ENCODE measurements at places on chromosomes 11 and 22. TPM values are rescaled to one million over a fixed set of nuclear protein-coding genes. Genes with fewer than 3 reads are reported as not detected.
A peak's percentile ranks its signal among the peaks of the same experiment; 100 is the strongest.

Gene APOBEC3B
- 1.4 TPM for total RNA-seq

Gene CAPN5
- 4.0 TPM for total RNA-seq

Gene VPREB1
- not detected for total RNA-seq

Gene MIOX
- total RNA-seq: 0.70 TPM

Gene MRPL11
- total RNA-seq: 23.5 TPM

Gene CCDC34
- total RNA-seq: 1.4 TPM

DNA sequence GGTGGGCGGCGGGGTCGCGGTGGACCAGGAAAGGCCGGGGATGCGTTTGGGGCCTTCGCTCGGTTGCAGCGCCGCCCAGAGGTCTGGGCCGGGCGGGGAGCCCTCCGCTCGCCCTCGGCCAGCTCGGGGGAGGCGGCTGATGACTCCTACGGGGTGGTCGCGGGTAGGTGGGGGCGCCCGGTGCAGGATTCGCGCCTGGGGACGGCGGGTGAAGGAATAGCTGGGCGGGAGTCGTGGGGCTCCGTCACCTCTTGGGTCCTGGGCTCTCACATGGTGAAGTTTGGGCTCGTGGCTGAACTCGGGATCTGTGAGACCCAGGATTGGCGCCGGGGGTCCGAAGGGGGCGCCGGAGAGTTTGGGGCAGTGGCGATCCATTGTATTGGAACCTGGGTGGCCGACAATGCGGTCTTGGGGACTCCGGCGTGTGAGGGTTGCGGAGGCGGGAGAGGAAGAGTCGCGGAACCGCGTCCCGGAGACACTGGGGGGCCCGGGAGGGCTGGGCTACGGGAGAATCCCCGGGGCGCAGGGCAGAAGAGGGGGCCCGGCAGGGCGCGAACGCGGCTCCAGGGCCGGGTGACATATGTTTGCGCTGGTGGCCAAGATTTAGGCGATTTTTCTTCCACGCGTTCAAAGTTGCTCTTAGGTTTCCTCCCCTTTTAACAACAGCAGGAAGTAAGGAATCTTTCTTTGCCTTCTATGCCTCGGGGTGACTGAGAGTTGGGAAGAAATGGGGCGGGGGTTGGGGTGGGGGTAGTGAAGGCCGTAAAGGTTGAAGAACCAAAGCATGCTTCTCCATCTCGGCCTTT is 935 bp downstream of the QSER1 start:
- peak; percentile 55 for DNase-seq

DNA sequence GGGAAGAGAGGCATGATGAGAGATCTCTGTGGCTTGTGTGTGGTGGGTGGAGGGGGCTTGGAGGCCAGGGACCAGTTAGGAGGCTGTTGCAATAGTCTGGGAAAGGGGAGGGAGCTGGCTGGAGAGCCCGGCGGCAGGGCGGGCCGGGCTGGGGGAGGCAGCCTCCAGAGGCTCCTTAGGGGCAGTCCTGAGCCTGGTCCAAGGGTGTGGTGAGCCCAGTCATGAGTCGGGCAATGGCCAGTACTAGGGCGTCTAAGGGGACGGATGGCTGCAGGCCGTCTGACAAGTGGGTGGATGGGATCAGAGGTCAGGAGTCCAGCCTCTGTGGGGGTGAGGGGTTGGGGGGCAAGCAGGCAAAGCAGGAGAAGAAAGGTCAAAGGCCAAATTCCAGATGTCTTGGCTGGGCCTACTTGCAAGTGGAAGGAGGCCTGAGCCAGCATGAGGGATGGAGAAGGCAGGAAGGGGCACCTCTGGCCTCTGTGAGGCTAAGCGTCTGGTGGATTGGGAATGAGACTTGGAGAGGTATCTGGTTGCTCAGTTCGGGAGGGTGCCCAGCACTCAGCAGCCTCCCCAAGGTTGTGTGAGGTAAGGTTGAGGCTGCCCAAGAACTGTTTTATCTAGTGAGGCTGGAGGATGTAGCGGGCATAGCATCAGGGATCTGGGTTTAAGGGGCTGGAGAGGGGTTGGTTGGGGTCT is 6.0 kb upstream of the CD248 start:
- DNase-seq: no peak

DNA sequence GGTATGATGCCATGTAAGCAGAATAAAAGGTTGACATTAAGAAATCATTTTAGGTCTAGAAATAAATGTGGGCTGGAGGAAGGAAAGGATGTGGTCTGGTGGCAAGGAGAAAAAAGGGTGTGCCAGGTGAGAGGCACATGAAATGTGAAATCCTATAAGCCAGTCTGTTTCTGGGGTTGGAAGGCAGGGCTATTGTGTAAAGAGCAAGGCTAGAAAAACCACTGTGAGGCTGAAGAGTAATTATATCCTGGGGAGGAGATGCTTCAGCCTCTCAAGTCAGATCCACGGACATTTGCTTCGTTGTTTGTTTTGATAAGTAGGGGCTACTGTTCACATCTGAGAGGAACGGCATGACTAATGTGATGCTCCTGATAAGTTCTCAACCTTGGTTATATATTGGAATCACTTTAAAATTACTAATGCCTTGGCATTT is 77.5 kb upstream of the CTSC start:
- DNase-seq: no peak

DNA sequence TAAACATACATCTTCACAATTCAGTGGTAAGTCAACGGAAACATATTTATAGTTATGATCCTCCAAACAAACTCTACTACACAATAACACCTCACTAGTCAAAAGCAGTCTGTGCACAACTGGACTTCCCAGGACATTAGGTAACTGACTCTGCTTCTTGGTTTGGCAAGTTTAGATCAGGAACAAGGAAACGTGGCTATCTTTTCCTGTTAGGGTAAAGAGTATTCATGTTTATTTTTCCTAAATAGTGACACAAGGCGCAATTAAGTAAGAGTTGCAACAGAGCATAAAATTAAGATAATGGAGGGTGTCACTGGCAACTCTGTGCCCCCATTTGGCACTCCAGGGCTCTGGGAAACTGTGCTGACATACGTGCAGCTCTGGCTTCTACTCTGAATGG is 70.2 kb upstream of the TP53AIP1 start:
- DNase-seq: no peak

DNA sequence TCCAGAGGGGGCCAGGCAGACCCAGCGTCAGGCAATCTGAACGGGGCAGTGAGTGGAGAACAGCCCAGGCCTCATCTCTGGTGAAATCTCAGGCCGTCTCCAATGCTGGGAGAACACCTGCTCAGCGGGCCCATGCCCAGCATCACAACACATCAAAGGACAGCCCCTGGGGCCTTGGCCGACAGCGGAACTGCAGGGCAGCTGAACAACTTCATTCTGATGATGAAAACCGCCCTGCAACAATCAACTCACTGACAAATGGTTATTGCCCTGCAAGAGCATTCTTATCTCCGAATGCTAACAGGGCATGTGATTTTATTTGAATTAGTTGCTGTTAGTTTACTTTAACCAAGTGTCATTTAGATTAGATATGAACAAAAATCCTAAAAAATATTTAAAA is 14.6 kb downstream of the CELSR1 start:
- DNase-seq: no peak

DNA sequence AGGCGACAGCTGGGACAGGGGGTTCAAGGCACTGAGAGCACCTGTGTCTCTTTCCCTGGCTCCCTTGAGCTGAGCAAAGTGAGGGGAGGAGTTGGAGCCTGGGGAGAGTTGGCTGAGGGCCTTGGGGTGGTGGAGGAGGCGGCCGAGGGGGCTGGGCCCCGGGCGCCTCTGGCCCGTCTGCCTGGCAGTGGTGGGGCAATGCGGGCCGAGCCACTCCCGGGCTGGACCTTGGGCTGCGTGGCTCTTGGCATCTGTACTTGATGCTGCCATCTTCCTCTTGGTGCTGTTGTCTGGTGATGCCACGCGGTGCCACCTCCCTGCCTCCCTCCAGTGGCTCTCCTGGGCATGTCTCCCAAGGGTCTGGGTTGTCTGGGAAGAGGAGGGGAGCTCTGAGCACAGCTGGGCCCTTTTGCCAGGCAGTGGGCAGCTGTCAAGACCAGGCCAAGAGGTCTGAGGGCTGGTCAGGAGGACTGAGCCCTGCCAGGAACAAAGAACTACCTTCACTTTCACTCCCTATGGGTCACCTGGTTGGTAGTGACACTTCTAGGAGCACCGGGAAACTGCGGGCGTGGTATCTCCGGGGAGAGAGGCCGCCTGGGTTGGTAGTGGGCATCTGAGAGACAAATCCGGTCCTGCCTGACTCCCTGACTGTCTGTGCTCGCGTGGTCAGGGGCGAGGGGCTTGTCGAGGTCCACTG is 1.3 kb downstream of the GRIK4 start:
- no peak for DNase-seq

GRCh38 chr11:105162506-105162905 is 22.9 kb upstream of the CARD18 start:
- no peak for DNase-seq

GRCh38 chr22:45429981-45430775 is 16.7 kb downstream of the RIBC2 start:
- no peak for DNase-seq

GRCh38 chr11:62553080-62553838 is 6.7 kb upstream of the AHNAK start:
- DNase-seq: peak; percentile 64

DNA sequence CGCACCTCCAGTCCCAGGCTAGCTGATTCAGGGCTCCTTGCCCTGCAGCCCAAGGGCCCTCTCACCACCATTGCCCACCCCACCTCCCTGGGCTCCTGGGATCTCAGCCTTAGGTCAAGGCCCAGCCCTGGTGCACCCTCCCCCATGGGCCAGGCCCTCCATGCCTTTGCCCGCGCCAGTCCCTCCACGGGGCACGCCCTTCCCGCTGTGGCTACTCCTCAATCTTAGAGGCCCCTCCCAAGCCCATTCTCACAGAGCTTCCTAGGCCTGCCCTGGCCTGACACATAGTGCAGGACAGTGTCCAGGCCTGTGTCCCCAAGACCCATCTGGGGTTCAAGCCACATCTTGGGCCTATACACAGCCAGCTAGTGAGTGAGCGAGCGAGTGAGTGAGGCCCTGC is 6.9 kb downstream of the GP1BB start:
- DNase-seq: no peak

- DNase-seq: no peak
These were observed 1.6 kb upstream of the E2F8 start for GRCh38 chr11:19242179-19242932.

DNA sequence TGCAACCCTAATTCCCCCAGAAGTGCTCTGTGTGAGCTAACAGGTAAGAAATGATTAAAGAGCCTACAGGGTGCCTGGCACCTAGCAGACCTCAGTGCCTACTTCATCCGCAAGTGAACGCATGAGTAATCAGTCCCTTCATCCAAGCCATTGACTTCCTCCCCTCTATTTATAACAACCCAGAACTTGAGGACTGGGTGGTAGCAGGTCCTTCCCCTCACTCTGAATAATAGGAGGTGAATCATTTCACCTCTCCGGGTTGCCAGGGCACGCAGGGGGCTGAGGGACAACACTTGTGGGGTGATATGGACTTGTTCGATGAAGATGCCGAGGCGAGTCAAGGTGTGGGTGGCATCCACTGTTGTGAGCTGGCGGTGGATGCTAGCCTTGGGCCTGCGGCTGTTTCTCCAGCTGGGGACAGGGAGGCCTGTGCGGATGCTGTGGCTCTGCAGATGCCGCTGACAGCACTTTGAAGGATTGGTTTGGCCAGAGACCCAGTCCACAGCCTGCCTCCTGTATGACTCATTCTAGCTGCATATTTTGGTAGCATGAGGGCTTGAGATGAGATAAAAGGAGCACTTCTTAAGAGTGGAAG is 11.7 kb upstream of the SORL1-AS1 start:
- DNase-seq: peak; percentile 62

All from T-cell (primary cell).